GM12892 (cell line): ENCODE measurements at places on chromosomes 7 and 10.

DNA sequence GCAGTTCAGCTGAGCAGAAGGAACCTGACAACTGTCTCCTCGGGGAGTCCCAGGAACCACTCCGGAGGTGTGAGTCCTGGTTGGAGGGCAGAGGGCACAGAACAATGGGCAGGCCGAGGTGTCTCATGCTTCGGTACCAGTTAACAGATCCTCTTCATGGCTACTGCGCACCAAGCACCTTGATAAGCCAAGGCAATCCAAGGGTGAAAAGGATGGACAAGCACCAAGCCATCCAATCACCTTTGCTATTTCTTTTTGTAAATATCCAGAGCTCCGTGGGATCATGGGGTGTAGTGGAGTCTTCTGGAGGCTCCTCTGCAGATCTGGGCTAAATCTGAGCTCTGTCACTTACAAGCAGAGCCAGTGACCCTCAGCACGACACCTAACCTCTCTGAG, 233.5 kb downstream of the WDR11 start:
- no peak for DNase-seq

DNA sequence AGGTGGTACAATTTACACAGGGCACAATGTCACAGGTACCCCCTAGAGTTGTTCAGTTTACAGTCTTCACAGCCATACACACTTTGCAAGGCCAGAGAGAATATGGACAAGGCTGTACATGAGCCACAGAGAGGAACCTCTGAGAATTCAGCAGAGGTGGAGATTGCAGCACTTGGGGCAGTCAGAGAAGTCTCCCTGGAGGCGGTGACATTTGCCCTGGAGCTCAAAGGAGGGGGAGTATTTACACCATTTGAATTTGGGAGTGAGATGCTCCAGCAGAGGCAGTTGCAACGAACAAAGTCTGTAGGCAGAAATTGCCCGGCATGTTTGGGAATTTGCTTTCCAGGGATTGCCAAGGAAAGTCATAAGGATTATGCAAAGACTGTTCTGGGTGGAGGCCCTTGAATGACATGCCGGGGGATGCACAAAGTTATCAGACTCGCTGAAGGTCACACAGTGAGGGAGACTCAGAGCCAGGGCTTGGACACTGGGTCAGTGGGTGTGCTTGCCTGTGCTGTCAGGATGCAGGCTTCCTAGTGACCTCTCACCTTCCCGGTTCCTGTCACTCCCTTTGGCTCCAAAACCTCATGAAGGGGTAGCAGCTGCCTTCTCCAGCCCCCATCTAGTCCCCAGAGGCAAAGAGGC, 160.7 kb upstream of the PCBD1 start:
- no peak for DNase-seq

DNA sequence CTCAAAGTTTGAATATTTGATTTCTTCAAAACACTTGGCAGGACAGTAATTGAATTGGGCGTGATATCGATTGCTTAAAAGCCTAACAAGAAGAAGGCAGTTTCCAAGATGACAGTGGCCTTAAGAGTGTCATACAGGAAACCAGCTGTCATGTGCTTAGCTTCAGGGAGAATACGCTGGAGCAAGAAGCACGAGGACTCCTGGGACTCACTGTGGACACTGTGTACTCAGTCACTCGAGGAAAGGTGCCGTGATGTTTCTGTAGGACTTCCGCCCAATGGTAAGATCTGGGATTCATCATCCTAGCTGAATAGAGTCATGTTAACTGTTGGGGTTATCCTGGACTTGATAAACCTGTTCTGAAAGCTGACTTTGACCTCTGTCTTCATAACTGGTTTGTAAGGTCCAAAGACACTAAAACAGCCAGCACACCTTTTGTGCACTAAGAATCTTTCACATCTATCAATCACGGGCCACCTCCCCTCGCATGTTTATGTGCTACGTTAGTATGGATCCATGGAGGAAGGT, 113.5 kb downstream of the CELF2 start:
- no peak for DNase-seq

GRCh38 chr10:123911866-123912265, 20.3 kb upstream of the CPXM2 start:
- no peak for DNase-seq

DNA sequence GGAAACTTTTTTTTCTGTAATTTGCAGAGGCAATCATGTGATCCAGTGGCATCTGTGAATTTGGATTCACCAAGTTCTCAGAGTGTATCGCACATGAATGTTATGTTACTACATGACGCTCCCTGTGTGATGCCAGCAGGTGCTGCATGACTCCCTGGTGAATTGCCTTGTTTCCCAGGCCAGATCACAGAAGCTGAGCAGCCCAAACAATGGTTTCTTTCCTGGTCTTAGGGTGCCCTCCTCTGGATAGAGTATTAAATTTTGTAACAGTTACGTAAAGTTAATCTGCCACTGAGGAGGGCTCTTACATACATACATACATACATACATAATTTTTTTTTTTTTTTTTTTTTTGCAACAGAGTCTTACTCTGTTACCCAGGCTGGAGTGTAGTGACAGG, 3.6 kb downstream of the ZSCAN21 start:
- DNase-seq, result peak; percentile 19

DNA sequence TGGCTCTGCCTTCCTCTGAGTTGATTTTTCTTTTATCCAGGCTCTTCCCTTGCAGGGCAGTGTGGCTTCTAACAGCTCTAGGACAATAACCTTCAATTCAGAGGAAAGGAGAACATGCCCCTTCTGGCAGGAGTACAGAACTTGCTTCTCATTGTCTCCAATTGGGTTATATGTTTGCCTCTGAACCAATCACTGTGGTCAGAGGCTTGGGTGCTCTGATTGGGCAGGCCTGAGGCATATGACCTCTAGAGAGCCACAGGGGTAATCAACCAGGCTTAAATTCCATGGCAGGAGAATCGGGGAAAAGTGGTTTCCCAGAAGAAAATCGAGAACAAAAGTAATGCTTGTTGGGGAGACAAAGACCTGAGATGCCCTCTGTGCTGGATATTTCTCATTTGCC, 240.0 kb downstream of the REEP3 start:
- no peak for DNase-seq

DNA sequence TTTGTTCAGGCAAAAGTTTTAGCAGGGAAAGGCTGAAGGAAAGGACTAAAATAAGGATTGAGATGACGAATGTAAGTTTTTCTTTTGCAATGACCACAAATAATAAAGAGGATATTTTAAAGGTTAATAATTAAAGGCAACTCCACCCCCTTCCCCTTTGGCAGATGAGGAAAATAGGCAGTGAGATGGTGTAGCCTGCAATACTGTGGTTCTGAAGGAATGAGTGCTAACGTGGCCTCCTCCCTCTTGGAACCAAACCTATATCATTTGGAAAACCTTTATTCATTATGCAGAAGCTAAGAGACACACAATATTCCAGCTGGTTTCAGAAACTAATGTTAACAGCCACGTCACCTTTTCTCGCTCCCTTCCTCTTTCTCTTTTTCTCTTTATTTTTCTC, 70.9 kb upstream of the COL1A2 start:
- no peak for DNase-seq

GRCh38 chr10:102352066-102352715, 43.3 kb upstream of the NFKB2 start:
- peak; percentile 46 for DNase-seq

DNA sequence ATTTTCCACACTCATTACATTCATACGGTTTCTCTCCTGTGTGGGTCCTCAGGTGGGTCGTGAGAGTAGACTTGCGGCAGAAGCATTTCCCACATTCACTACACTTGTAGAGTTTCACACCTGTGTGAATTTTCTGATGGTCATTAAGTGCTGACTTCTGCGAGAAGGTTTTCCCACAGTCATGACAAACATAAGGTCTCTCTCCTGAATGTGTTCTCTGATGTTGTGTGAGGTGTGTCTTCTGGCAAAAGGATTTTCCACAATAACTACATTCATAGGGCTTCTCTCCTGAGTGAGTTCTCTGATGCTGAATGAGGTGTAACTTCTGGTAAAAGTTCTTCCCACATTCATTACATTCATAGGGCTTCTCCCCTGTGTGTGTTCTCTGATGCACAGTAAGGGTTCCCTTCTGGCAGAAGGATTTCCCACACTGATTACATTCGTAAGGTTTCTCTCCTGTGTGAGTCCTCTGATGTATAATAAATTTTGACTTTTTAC, 15.1 kb downstream of the ZNF12 start:
- no peak for DNase-seq

DNA sequence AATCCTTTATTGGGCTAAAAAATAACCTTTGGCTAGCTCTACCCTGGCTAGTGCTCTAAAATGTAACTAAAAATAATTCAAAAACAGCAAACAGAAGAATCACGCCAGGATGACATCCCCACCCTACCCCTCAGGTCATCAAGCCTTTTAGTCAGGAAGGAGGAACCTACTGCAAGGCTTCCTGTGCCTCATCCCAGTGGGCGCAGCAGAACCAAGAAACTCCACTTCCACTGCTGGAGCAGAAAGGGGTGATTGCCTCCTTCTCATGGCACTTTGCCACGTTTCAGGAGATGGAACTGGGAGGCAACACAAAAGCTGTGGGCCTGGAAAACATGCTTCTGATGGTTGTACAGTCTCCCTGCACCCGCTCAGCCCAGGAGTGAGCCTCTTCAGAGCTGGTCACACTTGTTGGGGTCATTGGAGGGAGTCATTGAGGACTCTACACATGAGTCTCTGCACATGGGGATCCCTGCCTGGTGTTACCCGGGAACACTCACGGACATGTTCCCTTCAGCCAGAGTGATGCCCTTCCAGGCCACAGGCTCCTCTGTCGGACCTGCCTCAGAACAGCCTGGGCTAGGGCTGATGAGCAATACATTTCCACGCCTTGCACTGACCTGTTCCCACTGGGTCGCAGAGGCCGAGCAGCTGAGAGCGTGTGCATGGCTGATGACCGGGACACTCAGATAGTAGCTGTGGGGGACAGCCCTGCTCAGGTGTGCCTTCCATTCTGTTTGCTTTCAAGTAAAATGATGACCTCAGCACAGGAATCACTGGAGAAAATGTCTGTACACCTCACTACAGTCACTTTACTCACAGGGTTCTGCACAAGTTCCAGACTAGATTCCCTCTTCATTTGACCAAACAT, 355.3 kb downstream of the FGFR2 start:
- no peak for DNase-seq

- no peak for DNase-seq
These were observed 3.7 kb downstream of the SUFU start for GRCh38 chr10:102507521-102507920.

- DNase-seq, result no peak
These were observed 217.1 kb downstream of the DIP2C start for GRCh38 chr10:472241-472910.

DNA sequence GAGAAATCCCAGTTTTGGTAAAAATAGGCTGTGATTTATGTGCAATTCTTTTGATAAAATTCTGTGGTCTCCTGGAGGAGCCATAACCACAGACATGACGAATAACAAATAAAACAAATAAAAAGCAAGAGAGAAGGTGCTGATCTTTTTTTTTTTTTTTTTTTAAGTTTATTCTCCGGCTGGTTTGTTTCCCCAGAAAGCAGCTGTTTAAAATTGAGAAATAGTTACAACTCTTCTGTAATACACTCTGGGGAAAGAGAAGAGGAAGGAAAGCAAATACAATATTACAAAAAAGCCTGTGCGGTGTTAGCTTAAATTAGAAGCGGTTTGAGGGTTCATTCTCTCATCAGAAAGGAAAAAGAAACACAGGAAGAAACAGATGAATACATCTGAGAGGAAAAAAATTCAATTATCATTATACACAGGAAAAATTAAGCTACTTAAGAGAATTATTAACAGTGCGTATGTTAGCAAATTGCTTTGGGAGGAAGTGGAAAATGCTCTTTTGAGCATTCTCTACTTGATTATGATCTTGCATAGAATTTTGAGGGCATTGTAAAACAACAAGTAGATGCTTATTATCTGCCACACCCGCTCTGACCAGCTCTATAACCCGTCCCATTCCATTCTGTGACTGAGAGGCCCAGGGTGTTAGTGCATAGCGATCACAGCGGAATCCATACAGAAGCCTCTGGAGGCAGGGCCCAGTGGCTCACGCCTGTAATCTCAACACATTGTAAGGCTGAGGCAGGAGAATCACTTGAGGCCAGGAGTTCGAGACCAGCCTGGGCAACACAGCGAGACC, 40.6 kb upstream of the WAC start:
- no peak for DNase-seq

- no peak for DNase-seq
These were observed 40.4 kb downstream of the AP5Z1 start for GRCh38 chr7:4815609-4816418.

GRCh38 chr10:123007558-123008354, 839 bp downstream of the IKZF5 start:
- DNase-seq, result peak; percentile 33

GRCh38 chr10:108167766-108168165, 1003.3 kb upstream of the SORCS1 start:
- DNase-seq, result no peak

GRCh38 chr10:130424418-130424817, 288.2 kb downstream of the GLRX3 start:
- no peak for DNase-seq

GRCh38 chr7:132276976-132277725, 299.1 kb downstream of the PLXNA4 start:
- DNase-seq, result no peak

- no peak for DNase-seq
These were observed 213.6 kb downstream of the DIP2C start for GRCh38 chr10:475709-476454.

DNA sequence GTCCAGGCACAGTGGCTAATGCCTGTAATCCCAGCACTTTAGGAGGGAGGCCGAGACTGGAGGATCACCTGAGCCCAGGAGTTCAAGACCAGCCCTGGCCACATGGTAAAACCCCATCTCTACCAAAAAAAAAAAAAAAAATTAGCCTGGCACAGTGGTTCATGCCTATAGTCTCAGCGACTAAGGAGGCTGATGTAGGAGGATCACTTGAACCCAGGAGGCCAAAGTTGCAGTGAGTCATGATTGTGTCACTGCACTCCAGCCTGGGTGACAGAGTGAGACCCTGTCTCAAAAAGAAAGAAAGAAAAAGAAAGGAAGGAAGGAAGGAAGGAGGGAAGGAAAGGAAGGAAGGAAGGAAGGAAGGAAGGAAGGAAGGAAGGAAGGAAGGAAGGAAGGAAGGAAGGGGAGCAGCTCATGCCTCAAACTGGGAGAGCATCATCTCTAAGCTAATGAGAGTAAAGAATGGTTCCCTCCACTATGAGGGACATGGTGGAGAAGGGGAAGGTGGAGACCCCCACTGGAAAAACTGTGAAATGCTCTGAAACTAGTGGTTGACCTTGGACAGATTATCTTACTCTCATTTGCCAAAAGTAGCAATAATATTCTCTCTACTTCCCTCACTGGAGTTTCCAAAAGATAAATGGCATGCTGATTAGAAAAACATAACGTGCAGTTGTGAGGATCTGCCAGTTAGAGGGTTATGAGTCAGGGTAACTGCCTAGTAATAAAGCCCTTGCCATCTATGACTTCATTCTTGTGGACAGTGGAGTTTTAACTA, 16.8 kb downstream of the GIMAP5 start:
- DNase-seq, result no peak

DNA sequence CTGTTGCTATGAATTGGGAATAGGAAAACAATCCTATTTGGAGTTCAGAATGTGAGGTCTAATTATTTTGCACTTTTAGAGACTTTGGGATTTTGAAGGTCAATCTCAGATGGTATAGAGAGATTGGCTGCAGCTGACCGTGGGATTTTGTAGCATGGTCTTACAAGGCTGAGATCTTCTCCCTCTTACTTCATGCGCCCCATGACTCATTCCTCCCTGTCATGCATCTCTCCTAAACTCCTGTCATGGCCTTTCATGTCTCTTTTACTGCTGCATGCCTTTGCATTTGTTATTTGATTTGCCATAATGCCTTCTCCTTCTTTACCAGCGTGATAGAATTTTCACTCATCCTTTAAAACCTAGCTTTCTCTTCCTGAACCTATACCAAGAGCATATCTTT, 133.1 kb downstream of the BBS9 start:
- DNase-seq, result no peak

- no peak for DNase-seq
These were observed 56.2 kb downstream of the GLI3 start for GRCh38 chr7:42180806-42181205.
